ENCODE measurements at places on chromosomes 1 and 21.

DNA sequence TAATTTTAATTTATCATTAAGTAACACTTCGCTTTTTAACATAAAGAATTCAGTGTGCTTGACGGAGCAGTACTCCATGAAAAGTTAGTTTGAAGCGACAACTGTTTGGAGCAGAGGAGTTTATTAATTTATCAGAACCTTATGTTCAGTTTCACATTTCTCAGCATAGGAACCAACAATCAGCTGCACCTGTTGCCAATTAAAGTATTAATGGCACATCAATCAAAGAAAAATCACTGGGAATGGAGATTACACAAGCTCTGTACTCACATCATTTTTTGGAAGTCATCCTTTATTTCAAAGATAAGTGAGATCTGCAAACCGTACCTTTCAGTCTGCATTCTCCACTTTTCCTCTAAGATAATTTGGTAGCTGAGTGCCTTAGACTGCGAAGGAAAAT lies 344.6 kb downstream of the LMO4 start:
- no peak for DNase-seq

DNA sequence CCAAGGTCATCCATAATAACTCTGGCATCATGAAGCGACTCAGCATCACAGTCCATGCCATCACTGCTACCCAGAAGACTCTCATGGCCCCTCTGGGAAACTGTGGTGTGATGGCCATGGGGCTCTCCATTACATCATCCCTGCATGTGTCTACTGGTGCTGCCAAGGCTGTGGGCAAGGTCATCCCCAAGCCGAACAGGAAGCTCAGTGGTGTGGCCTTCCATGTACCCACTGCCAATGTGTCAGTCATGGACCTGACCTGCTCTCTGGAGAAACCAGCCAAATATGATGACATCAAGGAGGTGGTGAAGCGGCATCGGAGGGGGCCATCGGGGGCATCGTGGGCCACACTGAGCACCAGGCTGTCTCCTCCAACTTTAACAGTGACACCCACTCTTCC lies 65.1 kb upstream of the ARHGAP29 start:
- DNase-seq: no peak

- no peak for DNase-seq
Observed at GRCh38 chr1:219085082-219085481, 88.6 kb upstream of the LYPLAL1 start.

DNA sequence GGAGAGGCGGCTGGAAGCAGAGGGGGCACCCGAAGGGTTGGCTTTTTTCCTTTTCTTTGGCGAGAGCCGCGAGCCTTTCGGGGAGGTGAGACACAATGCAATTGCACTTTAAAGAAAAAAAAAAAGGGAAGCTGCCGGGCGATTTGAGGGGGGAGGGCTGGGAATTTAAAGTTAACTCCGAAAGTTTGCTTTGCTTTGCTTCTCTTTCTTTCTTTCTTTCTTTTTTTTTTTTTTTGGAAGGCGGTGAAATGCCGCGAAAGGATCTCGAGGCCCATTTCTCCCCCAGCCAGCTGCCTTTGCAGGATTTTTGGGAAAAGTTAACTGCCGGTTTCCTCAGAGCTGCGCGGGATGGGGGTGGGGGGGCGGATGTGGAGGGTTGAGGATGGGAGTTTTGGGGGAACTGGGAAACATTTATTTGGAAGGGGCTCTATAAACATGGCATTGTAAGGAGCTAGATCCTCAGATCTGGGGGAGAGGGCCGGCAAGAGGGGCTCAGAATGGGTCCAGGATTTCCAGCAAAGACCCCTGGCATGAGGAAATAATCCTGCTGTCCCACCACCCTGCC lies 997 bp downstream of the ZNF362 start:
- no peak for DNase-seq

GRCh38 chr1:54931275-54931840 lies 44.4 kb upstream of the DHCR24 start:
- no peak for DNase-seq

Measured in stimulated activated CD4-positive, alpha-beta T cell treated with anti-CD3 and anti-CD28 coated beads, Interleukin-2, amount 100 ng/mL, for 4 hours (primary cell).